Activated CD4-positive, CD25-positive, alpha-beta regulatory T cell (primary cell): ENCODE measurements at places on chromosomes 5 and 9.

DNA sequence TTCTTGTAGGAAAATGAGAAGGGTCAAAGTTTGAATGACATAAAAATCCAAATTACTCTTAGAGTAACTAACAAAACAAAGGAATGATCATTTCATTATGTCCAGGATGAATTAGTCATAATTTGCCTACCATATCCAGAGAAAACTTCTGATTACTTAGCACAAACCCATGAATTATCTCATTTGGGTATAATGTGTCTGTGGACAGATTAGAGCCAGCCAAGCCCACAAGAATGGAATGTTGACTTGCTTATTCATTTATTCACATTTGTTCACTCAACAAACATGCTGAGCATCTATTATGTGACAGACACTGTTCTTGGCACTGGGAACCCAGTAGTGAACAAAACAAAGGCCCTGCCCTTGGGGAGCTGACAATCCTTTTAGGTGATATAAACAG, 87.4 kb downstream of the APBA1 start:
- DNase-seq = no peak

DNA sequence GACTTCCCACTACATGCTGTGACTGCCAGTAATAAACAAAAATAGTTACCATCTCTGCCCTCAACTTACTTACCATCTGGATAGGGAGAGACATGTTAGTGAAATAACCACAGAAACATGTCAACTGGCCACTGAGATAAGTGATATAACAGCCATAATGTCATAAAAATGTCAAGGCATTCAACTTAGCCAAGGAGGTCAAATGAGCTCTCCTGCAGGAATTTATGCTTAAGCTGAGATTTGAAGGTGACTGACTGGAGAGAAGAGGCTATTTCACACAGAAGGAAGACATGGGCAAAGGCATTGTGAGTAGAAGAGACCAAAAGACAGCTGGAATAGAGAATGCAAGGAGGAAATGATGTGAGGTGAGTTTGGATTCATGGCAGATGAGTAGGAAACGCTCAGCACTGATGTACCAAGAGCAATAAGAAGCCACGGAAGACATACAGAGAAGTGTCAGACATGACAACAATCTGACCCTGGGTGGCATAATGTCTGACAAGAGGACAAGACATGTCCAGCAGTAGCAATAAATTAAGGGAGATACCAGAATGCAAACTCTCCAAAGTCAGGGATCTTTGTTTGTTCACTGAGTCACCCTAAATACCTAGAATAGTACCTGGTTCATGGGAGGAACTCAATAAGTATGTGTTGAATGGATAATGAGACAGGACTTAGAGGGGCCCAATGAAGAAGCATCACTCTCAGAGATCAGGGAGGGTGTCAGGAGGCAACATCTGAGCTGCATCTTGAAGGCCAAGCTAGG, 318.8 kb downstream of the ACTL7B start:
- DNase-seq = no peak

- no peak for DNase-seq
Observed at GRCh38 chr9:72459308-72459707, 62.1 kb upstream of the TMC1 start.

- DNase-seq = no peak
Observed at GRCh38 chr9:8917956-8918739, 1118.6 kb upstream of the DMAC1 start.

- DNase-seq = no peak
Observed at GRCh38 chr5:94544875-94545547, 73.4 kb downstream of the KIAA0825 start.

- no peak for DNase-seq
Observed at GRCh38 chr5:3417376-3417943, 178.2 kb upstream of the IRX1 start.

DNA sequence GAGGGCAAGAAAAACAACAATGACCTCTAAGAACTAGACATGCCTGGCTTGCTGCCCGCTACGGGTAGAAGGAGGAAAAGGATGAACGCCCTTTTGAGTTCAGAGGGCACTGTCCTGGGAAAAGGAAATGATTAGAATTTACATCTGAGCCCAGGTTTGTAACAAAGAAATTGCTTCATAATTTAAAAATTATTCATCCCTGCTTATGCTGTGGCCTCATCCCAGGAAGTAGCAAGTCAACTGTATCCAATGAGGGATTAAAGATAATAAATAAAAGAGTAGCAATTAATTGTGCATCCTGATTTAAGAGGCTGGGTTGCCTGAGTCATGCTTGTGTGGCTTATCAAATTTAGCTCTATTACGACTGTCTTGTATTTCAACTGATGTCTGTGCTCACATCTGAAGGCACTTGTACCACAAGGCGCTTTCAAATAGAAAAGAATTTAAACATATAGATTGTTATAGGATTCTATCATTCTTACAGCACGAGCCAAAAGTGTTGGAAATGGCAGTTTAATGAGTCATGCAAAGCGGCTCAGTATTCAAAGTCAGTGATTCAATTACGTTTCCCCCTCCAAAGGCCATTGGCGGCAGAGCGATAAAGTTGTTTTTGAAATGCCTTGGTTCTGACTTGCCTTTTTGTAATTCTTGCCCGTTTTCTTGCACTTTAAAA, 40.0 kb upstream of the DMRT1 start:
- no peak for DNase-seq

- DNase-seq = no peak
Observed at GRCh38 chr9:12640016-12640587, 53.1 kb upstream of the TYRP1 start.

- DNase-seq = no peak
Observed at GRCh38 chr9:27377147-27377807, 80.3 kb upstream of the EQTN start.

DNA sequence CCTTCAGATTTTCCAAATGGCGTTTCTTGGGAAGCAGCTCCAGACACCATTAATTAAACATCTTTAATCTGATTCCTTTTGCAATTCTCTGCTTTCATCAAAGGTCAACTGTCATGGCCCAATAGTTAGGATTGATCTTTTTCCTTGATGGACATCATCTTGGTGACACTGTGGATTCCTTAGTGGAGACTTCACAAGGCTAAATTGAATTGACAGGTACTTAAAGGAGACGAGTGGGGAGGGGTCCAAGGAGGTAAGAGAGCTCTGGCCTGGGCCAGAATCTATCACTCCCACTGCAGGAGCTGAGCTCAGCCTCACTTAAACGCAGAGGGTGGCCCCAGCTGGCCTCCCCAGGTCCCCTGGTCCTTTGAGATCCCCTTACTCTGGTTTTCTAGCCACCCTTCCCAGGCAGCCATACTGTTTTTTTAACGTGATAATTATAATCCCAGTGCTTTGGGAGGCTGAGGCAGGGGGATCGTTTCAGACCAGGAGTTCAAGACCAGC, 9.9 kb upstream of the HMCN2 start:
- no peak for DNase-seq

DNA sequence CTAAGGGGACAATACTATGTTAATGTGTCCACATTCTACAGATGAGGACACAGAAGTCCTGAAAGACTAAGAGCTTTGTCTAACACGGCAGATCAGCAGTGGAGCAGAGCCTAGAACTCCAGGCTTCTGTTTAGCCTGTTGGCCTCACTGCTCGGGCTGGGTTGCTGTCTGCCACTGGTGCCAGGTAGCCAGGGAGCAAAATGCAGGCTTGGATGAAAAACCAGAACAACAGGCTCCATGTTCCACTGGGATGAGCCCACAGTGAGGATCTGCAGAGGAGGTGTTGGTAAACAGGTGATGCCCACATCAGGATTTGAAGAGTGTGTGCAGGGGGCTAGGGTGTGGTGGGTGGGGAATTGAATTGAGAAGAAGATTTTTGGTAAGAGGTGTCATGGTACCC, 114.0 kb upstream of the TBC1D2 start:
- DNase-seq = no peak

DNA sequence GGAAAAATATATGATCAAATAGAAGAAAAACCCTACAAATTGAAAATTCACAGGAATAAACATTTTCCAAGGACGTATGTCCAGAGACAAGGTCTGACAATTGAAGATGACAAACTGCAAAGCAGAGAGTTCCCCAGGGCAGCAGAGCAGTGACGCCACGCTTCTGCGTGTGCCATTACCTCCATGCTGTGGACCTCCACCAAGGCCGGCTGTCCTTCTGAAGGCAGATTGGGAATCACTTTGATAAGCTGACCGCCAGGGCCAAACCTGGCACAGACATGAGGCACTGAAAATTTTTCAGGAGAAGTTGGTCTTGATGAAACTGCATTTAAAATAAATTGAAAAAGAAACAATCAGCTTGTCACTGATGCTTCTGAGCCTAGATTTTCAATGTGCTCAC, 18.6 kb downstream of the SEC16A start:
- no peak for DNase-seq

GRCh38 chr9:136808075-136808805, 492 bp downstream of the RABL6 start:
- DNase-seq = no peak

GRCh38 chr5:96087939-96088338, 126.3 kb upstream of the ELL2 start:
- no peak for DNase-seq

DNA sequence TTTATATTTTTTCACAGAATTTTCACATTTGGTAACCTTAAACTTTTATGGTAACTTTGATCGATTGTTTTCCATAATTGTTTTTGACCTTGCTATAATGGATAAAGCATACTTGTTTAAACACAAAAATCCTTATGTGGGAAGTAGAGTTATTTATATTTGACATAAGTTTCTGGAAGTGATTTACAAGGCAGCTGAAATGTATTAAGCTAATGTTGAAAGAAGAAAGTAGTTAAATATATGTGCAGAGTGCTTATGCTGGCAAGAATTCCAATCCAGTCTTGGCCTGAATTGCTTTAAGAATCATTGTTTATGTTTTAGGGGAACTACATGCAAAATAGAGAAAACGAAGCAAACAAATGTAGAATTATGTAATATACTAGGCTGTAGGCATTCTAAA, 763.6 kb downstream of the TAF11L14 start:
- DNase-seq = no peak

DNA sequence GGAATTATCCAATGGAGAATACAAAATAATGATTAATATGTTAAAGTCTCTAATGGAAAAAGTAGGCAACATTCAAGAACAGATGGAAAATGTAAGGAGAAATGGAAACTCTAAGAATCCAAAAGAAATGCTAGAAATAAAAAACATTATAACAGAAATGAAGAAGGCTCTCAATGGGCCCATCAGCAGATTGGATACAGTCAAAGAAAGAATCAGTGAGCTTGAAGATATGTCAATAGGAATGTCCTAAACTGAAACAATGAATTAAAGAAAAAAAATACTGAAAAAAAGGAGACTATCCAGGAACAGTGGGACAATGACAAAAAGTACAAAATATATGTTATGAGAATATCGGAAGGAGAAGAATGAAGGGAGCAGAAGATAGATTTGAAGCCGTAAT, 193.1 kb downstream of the DAB2IP start:
- no peak for DNase-seq

DNA sequence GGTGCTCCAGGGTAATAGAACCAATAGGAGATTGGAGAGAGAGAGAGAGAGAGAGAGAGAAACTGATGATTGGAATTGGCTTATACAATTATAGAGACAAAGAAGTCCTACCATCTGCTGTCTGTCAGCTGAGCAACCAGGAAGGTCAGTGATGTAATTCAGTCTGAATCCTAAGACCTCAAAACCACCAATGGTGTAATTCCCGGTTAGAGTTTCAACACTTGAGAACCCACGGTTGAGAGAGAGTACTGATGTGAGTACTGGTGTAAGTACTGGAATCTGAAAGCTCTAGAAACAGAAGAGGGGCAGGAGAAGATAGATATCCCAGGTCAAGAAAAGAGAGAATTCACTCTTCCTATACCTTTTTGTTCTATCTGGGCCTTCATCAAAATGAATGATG, 775.8 kb downstream of the EFNA5 start:
- DNase-seq = no peak

GRCh38 chr9:68431307-68431706, 74.9 kb downstream of the PGM5 start:
- no peak for DNase-seq

DNA sequence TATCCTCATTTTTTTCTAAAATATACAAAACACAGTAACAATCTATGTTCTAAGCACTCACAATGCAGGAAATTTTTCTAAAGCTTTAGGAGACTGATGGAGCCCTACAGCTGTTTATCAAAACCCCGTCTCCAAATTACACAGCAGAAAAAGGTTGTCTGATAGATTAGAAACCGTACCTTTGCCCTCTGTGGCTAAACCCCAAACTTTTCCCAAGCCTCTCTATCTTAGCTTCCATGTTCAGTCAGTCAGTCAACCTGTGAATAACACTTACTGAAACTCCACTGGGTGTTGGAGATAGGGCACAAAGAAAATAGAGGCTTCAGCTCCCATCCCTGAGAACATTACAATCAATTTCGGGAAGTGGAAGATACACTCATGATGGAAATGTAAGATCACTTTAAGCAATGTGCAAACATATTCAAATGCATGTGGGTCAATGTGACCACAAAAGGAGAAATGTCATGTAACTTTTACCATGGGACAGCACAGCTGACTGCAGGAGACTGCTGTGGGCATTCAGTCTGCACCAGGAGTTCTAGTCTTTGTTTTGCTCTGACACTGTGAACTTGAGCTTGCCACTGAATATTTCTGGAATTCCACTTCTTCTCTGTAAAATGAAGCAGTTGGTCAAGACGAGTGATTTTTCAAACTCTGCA, 279.5 kb upstream of the PIK3R1 start:
- DNase-seq = no peak
